ENCODE measurements at places on chromosomes 3 and 15.

- no peak for ATAC-seq
Measured at GRCh38 chr3:194938845-194939531, 253.3 kb downstream of the FAM43A start.

DNA sequence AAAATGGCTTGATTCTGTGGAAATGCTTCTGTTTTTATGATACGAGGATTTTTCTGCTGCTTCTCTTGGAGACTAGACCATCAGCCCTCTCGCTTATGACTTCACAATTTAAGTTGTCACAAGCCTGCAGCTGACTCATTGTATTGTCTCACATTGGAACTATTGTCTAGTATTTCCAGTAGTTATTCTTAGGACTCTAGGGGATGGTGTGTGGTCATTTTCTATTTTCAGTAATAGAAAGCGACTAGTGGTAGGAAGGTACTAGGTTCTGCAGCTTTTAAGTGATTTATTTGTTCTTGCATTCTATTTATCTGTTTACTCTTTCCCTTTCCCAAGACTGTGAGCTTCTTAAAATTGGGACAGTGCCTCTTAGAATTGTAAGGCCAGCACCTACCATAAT is 66.3 kb upstream of the CRTC3 start:
- peak; percentile 67 for ATAC-seq

DNA sequence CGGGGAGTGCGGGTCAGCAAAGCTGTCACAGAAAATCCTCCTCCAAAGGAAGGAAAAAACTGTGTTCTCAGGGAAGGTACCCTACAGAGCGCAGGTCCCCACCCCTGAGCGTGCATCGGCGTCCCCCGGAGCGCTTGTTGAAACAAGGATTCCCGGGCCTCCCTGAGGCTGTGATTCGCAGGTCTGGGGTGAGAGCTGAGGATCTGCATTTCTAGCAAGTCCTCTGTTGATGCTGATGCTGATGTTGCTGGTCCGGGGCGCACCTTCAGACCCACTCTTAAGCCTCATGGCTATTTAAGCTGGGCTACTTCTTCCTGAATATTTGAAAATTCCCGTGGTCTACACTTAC is 226.2 kb upstream of the IGF1R start:
- ATAC-seq, result no peak

GRCh38 chr15:98914626-98915025 is 93.0 kb downstream of the PGPEP1L start:
- peak; percentile 78 for ATAC-seq

DNA sequence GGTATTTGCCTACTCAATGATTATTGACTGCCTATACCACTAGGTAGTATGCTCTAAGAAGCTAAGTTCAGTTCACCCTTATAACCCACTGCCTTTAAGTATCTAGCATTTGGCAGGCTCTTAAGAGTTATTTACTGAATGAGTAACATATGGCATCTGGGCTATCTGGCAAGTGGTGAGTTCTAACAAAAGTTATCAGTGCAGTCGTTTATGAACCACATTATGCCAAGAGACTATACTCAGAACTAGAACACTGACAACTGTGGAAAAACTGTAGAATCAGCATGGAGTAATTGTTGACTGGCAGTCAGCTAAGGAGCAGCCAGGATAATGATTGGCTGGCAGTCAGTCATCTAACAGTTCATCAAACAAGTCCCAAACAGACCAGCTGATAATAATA is 25.8 kb downstream of the RAF1 start:
- no peak for ATAC-seq

DNA sequence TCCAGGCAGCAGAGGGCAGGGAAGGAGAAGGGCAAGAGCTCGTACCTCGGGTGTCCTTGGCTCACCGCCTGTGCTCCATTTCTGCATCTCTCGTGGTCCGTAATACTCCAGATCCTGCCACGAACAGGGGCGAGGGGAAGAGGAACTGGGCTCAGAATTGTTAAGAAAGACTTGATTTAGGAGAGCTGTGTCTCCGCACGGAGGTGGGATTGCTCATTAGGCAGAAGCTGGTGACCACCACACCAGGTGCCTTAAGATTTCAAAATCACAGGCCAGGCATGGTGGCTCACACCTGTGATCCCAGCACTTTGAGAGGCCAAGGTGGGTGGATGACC is 37.2 kb upstream of the BDH1 start:
- ATAC-seq, result no peak

GRCh38 chr15:89184886-89185526 is 36.4 kb downstream of the RLBP1 start:
- ATAC-seq, result no peak

GRCh38 chr15:86611417-86612040 is 531.9 kb downstream of the AGBL1 start:
- ATAC-seq, result peak; percentile 71

Data from esophagus mucosa (tissue), 1 donor.